NCI-H187 (cell line): ENCODE measurements at places on chromosomes 5 and 9.
A peak's percentile ranks its signal among the peaks of the same experiment; 100 is the strongest.

DNA sequence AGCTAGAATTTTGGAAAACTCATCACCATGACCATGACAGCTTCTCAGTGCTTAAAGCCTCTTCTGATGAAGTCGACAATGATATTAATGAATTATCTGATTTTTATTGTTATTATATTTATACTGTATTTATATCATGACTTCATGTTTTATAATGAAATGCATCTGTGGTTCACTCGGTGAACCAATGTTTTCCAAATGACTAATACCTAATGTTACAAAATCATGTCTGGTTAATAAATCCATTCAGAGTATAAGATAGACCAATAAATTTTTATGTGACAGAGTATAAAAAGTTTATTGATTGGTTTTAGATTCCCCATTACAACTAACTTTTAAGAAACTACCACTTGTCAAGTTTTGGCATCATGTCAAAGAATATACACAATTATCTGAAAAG lies 416.5 kb downstream of the MLLT3 start:
- DNase-seq, result no peak

DNA sequence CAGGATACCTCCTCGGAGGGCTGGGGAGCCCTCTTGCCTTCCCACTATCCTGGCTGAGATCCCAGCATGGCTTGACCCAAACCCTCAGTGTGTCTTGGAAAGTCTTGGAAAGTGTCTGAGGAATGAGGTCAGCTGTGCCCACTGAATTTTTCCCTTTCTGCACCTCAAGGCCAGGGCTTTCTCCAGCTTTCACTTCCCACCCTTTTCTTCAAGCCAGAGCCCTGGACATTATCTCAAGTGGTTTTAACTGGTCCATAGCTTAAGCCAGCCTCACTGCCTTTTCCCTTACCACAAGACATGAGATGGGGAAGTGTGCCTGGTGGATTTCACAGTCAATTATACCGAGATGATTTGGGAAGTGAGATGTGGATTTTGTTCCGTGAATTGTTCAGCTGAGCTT lies 35.7 kb upstream of the LHX2 start:
- DNase-seq, result no peak

DNA sequence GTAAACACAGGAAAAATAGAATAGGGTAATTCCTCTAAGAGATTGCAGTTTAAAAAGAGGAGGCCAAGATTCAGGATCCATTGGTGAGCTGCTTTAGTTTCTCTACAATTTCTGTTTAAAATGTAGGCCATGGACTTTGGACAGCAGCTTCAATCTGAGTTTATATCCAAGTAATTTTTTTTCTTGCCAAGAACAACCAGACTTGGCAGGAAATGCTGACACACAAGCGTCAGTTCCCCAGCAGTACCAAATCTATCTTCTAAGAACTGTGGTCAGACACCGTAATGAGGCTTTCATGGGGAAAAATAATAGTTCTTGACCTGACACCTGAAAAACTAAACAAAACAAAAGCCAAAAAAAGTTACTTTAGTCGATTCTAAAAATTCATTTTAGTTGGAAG lies 528.8 kb downstream of the CSNK1G3 start:
- no peak for DNase-seq

DNA sequence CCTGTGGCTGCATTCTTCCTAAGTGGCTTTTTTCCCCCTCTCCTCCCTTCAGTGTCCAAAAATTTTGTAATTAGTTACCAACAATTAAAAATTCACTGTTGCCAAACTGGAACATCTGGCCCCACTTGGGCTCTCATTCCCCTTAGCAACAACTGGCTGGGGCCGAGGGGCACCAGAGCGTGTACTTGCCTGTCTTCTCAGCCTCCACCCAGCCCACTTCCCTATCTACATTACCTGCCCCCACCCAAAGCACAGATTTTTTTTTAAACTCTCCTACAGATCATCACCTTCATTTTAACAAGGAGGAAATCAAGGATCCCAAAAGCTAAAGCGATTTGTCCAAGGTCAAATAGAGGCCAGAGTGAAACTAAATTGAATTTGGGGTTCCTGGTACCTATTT lies 278.8 kb downstream of the EBF1 start:
- no peak for DNase-seq

GRCh38 chr5:72723581-72723980 lies 92.9 kb upstream of the TNPO1 start:
- DNase-seq, result no peak

DNA sequence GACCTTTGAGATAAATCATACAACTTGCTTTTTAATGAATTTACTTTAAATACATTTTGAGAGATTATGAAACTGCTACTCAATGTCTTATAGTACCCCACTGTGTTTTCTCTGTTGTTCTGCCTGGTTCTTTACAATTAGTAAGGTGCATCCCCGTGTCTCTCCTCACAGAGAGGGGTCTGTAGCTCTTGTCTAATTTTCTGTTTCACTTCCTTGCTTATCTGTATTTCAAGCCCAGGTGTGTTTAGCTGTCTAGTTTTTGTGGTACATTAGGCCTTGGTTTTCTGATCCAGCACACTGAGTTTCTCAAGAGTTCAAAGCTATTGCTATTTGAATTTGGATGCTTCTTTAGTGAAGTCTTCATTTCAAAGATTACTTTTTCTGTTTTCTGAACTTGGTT lies 105.1 kb downstream of the MAST4 start:
- no peak for DNase-seq

DNA sequence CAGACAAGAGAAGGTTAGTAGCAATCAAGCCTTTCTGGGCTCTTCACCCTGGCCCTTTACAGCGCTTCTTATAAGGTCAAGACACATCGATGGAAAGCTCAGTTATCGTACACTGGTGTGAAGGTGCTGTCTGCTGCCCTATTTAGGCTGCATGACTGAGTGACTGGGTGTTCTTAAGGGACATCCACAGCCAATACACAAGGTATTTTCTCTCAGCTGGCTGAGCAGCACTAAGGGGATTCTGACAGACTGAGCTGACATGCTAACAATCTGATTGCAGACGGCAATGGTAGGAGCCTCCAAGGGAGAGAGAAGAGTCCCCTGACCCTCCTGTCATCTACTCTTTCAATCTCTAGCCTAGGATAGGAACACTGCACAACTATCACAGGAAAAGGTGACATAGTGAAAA lies 577.9 kb downstream of the ISL1 start:
- no peak for DNase-seq

GRCh38 chr9:114616684-114617520 lies 5.8 kb downstream of the TMEM268 start:
- DNase-seq, result no peak

DNA sequence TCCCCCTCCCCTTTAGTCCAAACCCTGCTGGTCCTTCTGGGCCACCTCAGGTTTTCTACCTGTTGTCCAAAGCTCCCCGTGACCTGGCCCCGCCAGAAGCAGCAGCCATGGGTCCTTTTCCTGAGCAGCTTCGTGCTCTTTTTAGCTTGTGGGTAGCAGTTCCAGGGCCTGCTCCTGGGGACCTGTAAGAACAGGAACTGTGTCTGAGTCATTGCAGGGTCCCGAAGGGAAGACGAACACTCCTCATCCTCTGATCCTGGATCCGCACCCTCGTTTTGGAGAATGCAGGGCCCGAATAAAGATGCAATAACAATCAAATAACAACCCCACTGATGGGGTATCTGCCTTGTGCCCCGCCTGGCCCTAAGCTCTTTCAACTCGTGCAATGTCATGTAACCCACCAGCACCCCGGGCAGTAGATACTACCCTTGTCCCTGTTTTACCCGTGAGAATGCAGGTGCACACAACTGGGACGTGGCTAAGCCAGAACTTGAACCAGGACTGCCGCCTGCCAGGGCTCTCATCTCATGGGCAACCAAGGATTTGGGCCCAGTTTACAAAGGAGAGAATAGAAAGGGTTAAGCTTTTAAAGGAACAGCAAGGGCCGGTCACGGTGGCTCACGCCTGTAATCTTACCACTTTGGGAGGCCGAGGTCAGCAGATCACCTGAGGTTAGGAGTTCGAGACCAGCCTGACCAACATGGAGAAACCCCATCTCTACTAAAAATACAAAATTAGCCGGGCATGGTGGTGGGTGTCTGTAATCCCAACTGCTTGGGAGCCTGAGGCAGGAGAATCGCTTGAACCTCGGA lies 33.2 kb downstream of the NEK6 start:
- DNase-seq, result no peak

DNA sequence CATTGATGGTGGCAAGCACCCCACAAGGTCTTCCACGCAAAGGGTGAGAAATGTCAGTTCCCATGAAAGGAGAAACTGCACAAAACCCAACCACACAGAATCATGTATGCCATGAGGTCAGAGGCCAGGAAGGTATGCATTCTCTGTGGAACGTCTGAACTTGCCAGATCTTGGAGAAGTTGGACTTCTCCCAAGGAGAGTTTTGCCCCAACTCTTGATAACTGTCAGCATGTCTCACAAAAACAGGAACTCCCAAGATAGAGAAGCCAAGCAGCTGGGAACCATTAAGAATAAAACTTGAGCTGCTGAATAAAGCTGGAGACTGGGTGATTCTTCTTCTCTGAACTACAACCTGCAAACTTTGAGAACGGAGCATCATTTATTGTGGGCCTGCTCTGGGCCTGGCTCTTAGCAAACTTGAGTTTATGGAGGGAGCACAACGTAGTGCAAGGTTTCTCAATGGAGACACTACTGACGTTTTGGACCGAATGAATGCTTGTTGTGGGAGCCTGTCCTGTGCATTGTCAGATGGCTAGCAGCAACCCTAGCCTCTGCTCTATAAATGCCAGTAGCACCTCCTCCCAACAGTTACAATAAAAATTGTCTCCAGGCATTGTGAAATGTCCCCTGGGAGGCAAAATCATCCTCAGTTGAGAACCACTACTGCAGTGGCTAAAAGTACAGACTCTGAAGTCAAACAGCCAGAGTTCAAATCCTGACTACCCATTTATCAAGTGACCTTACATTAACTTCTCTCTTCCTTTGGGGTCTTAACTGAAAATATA lies 193.5 kb downstream of the ACTL7B start:
- no peak for DNase-seq

GRCh38 chr5:58582803-58583491 lies at the start of gene RAB3C:
TSS of gene RAB3C (plus strand) at chr5:58583075. CDS start at chr5:58583209, 134 bp downstream.
- DNase-seq, result peak; percentile 92

DNA sequence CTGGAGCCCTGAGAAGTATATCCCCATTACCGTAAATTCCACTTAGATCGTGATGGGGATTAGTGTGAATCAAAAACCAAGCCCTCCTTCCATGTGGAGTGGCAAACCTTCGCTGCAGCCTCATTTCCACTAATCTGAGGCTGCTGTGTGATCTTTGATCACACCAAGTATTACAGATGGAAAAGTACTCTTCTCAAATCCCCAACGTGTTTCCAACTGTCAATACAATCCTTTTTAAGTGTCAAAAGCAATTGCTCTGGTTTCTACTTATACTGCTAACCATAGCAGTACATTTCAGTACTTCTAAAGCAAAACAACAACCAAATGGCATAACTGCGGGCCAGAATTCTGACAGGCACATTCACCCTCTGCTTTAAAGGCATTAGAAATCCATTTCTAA lies 307.7 kb upstream of the ADAMTS16 start:
- DNase-seq, result no peak

DNA sequence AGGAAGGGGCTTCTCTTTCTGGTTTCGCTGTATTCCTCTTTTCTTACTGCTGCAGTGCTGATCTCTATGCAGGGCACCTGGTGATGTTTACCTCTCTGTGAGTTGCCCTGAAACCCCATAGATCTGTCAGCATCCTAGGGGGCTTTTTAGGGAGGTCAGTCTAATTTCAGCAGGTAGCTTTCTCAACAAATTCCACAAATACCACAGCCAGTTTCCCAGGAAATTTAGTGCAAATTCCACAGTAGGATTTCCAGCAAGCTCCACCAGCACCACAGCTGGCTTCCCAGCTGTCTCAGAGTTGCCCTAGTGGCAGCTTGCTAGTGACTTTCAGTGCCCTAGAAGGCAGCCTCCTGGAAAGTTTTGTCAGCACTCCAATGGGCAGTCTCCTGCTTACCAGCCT lies 379.1 kb upstream of the SMC2 start:
- DNase-seq, result no peak

DNA sequence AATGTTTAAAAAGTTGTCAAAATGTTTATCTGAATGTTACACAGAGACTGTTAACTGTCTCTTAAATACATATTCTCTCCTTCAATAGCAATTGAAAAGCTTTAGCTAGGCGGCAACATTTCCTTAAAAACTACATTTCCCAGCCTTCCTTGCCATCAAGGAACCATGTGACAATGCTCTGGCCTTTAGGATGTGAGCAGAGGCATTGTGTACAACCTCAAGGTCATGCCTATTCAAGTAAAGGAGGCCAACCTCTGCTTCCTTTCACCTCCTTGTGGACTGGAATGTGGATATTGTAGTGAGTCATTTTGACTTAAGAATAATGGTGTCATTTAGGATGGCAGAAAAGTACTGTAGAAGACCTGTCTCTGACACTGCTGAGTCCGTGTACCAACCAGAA lies 23.7 kb upstream of the MROH2B start:
- DNase-seq, result no peak

DNA sequence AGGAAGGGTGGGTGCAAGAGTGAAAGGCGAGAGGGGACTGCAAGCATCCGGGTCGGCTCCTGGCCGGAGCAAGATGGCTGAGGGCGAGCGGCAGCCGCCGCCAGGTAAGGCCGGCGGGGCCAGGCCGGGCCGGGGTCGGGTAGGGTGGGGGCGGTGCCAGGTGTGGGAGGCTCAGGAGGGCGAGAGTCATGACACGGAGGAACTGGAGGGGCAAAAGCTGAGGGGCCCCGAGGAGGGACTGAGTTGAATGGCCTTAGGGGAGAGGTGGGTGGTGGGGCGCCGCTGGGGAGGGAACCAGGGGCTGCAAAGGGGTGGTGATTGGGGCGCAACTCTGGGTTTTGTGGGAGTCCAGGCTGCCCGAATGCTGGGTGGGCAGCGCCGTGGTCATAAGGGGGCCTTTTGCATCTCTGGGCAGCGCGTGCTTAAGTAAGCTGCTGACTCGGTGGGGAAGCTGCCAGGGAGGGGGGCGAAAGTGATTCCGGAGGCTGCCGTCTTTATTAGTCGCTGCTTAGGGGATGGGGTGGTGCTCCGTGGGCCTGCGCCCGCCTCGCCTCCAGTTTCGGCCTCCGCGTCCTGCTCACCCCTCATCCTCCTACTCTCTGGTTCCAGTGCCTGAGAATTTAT lies 425 bp downstream of the PTPA start:
- no peak for DNase-seq

DNA sequence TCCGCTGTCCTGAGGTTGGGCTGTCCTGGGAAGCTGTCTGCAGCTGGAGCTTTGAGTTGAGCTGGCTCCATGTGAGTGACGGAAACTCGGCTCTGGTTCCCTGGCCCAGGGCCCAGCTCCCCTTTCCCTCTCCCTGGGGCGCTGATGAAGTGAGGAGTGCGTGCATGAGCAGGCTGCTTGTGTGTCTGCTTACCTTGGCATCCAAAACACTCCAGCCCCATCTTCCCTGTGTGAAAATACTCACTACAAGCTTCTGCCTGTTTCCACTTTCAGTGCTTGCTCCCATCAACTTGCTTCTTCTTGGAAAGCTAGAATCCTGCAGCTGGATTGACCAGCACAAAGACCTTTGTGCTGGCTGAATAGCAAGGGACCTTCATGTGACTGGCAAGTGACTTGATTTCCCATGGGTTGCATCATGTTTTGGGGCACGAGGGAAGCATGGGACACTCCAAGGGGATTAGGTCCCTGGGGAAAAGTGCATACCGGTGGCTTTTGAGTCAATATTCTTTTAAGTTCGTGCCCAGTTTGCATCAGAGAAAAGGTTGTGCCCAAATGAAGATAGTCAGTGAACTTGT lies 198.1 kb downstream of the GADD45G start:
- DNase-seq, result no peak
